ENCODE measurements at places on chromosomes 7 and 10.

DNA sequence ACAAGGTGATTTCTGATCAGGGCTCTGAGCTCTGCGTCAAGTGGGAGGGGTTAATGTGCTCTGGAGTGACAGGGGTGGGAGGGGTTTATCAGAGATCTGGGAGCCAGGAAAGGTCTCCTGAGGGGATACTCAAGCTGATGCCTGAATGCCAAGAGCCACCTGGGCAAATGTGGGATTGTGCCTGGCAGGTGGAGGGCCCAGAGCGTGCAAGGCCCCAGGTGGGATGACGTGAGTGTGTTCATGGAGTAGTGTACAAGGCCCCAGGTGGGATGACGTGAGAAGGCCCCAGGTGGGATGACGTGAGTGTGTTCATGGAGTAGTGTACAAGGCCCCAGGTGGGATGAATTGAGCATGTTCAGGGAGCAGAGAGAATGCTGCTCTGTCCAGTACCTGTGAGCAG lies 610.3 kb downstream of the PTPRN2 start:
- no peak for DNase-seq

DNA sequence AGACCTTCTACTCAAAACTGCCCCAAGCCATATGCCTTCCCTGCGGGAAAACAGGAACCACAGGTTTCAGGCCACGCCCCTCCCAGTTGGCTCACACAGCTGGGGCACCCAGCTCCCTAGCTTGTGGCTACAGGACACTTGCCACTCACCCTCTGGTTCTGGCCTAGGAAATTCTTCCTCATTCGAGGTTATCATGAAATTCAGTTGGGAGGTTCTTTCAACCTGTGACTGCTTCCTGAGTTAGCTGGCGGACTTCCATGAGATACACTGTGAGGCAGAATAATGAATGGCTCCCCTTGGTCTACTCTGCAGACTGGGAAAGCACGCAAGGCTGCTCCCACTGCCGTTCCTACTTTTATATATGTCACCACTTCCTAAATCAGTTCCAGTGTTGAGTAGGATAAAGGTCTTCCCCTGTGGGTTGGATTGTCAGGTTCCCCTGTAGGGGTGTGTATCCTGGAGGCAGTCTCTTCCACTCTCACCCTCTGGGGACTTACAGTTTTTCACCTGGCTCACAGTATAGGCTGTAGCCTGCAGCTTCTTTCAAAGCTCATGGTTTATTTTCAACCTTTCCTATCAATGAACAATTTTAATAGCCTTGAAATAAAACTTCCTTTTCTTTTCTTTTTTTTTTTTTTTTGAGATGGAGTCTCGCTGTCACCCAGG lies 37.0 kb downstream of the GPR22 start:
- DNase-seq = no peak

DNA sequence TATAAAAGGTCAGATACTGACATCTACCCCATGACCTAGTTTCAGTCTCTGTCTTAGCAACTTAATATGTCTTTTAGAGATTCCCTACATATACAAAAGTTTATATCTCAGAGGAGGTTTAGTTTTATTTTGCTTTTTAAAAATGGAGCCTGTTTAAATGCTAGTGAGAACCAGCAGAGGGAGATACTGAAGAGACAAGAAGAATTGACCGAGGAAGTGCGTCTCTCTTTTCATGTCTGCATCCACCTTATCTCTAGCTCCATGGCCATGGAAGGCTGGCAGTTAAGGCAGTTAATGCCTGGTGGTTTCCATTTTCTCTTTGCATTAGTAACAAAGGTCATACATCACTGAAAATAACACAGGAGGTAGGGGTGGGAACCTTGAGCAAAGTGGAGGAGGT lies 10.7 kb downstream of the SUV39H2 start:
- no peak for DNase-seq

DNA sequence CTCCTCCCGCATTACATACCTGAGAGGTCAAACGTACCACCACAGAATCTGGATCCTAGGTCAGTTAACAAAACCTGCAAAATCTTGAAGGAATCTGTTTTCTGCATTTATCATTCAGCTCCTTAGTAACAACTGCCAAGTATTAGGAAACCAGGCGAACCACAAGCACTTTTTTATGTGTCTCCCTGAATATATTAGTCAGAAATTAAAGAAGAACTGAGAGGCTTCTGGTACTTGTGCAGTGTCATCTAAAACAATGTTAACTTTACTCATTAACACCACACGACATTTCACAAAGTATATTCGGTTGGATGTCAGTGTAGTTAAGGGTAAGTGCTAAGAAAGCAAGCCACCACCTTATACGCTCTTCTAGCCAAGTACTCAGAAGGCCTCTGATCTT lies 2.5 kb downstream of the CCDC6 start:
- no peak for DNase-seq

DNA sequence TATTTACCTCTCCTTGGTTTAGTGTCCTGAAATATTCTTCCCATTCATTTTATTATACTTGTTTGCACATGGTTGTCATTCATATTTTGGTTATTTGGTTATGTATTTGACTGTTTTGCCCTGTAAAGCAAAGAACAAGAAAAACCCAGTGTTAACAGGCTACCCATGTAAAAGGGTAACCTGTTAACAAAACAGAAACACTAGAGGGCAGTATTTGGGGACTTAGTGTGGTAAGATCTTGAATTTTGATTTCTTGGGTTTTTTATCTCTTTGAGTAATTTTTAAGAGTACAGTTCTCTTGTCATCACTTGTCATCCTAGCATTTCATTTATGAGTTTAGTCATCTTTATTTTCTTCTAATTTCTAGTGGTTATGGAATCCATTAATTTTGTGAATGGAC lies 51.3 kb downstream of the POLL start:
- DNase-seq = no peak

DNA sequence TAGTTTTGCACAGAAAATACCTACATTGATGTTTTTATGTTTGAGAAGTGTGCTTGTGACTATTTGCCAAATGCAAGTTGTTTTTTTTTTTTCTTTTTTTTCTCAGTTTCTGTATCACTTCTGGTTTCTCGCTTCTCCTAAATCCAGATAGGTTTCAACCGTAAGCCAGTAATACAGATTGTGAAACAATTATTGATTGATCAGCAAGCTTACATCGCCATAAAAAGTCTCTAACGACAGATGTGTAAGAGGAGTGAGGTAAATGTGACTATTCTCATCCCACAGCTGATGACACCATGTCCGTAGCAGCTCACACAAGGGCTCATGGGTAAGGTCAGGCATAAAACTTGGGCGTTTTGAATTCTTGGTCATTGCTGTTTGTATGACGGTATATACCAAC lies 202.8 kb upstream of the AKR1E2 start:
- DNase-seq = no peak

- no peak for DNase-seq
These were observed 36.5 kb upstream of the SVIL start for GRCh38 chr10:29671228-29671780.

DNA sequence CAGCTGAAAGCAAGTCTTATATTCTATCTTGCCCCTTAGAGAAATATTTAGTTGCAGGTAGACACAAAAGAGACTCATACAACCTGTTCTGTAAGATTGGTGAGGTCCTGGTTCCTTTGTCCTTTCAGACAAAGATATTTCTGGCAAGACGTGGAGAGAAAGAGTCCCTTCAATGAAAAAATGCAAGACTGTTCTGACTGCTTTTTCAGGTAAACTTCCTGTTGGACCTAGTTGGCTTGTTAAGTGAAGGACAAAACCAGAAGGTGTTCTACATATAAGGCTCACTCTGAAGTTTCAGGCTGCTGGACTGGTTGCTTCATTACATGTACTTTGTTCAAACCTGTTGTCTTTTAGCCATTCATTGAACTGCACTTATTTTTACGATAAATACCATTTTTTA lies 119.0 kb upstream of the PTPRZ1 start:
- no peak for DNase-seq
